ENCODE measurements at places on chromosomes 3 and 15.

GRCh38 chr15:31525988-31526665, 199.5 kb downstream of the KLF13 start:
- DNase-seq = no peak

- DNase-seq = no peak
Measured at GRCh38 chr3:9119331-9119730, 130.1 kb downstream of the SRGAP3 start.

- DNase-seq = no peak
Measured at GRCh38 chr15:55992769-55993110, 672 bp downstream of the NEDD4 start.

- DNase-seq = no peak
Measured at GRCh38 chr15:51629612-51630011, 7.0 kb upstream of the DMXL2 start.

GRCh38 chr15:61841466-61841865, 218.8 kb downstream of the VPS13C start:
- DNase-seq = no peak

- no peak for DNase-seq
Measured at GRCh38 chr3:122003606-122004005, 18.4 kb downstream of the ILDR1 start.
